ENCODE measurements at places on chromosomes 2 and 18.
A peak's percentile ranks its signal among the peaks of the same experiment; 100 is the strongest.

GRCh38 chr2:119377993-119378345 is 11.2 kb downstream of the DBI start:
- H3K4me3 ChIP-seq: no peak overlapping the region
- H3K36me3 ChIP-seq: peaks cover 8% of the 10 kb centered on the region
- peaks cover 2% of the 10 kb centered on the region for H3K4me1 ChIP-seq
- DNase-seq: no peak
- no peak overlapping the region for H3K27ac ChIP-seq
- no peaks in the 10 kb centered on the region for H3K27me3 ChIP-seq

- H3K27ac ChIP-seq: peak overlapping the region; percentile 100
- H3K27me3 ChIP-seq: no peaks in the 10 kb centered on the region
- H3K4me1 ChIP-seq: peaks cover 11% of the 10 kb centered on the region
- H3K4me3 ChIP-seq: peak overlapping the region; percentile 99
- no peak for DNase-seq
These were observed 2.1 kb downstream of the ATL2 start for GRCh38 chr2:38374984-38375383.

GRCh38 chr18:2222270-2223185 is 348.8 kb downstream of the METTL4 start:
- no peak for DNase-seq
- no peaks in the 10 kb centered on the region for H3K36me3 ChIP-seq
- H3K4me1 ChIP-seq: no peaks in the 10 kb centered on the region
- no peak overlapping the region for H3K4me3 ChIP-seq
- no peak overlapping the region for H3K27ac ChIP-seq

DNA sequence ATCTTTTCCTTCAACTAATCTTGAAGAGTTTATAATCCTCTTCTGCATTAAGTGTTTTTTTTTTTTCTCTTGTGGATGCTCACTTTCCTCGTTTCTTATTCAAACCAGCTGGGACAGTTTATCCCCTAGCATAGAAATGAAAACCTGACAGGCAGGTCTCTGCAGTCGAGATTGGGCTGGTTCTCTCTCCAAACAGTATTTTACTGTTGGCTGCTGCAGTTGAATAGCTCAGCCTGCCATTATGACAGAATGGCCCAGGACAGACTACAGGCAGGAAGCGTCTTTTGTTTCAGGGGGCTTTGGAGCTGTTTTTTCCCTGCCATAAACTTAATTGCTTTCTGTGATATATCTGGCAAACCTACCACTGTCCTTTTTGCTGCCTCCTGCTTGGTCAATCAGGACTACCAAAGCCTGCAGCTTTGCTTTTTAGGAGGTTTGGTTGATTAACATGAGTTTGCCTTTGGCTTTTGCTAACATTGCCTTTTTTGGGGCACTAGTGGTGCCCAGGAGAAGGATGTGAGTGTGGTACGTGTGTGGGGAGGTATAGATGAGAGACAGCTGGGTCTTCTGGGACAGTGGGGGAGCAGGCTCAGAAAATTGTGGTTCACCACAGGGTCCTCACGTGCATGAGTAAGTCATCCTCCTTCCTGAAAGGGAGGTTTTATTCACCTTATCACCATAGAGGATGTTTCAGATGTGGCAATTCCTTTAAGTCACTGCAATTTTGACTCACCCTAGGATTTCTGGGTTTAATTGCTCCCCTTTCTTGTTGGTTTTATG is 128.7 kb downstream of the LYPD6B start:
- H3K27ac ChIP-seq: peak overlapping the region; percentile 58
- H3K4me1 ChIP-seq: peaks cover 67% of the 10 kb centered on the region
- H3K27me3 ChIP-seq: no peaks in the 10 kb centered on the region
- no peaks in the 10 kb centered on the region for H3K36me3 ChIP-seq

GRCh38 chr2:129620411-129620810 is 359.1 kb upstream of the RAB6C start:
- no peaks in the 10 kb centered on the region for H3K27me3 ChIP-seq
- no peak overlapping the region for H3K27ac ChIP-seq
- no peaks in the 10 kb centered on the region for H3K4me1 ChIP-seq

DNA sequence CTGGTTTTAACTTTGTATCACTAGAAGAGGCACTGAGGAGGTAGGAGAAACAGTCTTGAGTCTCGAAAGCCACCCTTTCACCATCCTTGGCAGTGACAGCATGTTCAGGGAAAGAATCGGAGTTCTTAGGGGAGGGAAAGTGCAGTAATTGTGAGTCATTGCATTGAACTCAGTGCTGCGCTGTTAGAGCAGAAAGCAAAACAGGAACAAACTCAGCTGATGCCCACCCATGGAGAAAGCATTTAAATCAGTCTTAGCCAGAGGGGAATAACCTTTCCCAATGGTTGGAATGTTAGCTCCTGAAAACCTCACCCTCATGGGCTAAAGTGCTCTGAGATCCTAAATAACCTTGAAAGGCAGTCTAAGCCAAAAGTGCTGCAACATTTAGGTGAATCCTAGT is 845.6 kb upstream of the CNTNAP5 start:
- no peak overlapping the region for H3K27ac ChIP-seq
- H3K4me1 ChIP-seq: no peaks in the 10 kb centered on the region
- no peak for DNase-seq
- no peaks in the 10 kb centered on the region for H3K36me3 ChIP-seq
- no peaks in the 10 kb centered on the region for H3K27me3 ChIP-seq

DNA sequence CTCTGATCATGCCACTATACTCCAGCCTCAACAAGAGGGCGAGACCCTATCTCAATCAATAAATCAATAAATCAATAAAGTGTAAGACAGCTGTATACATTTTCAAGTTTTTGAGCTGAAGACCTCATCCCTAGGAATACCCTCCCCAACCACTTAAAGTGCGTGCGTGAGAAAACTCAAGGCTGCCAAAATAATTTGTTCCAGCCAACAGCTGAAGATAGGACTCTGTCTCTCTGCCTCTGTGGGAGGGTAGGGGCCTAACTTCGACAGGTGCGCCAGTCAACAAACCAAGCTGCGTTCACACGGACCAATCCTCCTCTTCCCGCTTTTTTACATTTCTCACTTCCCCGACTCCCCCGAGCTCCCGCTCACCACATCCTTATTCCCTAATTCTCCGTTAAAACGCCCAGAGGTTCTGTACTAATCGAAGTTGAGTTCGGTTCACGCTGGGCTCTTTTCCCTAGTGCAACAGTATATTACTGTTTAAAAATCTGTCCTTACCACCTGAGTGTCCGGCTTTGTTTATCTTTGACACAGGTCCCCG is 618 bp downstream of the POLR2D start:
- peak overlapping the region; percentile 88 for H3K4me3 ChIP-seq
- H3K27me3 ChIP-seq: no peaks in the 10 kb centered on the region
- H3K27ac ChIP-seq: peak overlapping the region; percentile 85

DNA sequence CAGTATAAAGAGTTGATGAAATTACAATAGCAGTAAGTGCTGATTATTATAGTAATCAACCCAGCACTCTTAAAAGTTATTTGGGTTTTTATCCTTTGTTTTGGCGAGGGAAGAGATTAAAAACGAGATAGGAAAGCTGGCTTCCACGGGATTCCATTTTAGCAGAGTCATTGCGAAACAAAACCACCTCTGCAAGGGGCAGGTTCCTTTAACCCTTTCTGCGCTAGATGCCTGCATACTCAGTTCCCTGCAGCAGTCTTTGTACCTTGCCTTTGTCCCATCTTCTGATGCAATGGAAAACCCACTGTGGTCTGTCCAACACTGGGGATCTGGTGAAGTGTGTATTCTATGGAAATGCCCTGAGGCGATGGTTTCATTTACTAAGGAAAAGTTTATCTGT is 2.7 kb downstream of the YPEL5 start:
- H3K27me3 ChIP-seq: no peaks in the 10 kb centered on the region
- peak overlapping the region; percentile 20 for H3K27ac ChIP-seq
- no peak for DNase-seq
- no peak overlapping the region for H3K4me3 ChIP-seq
- peaks cover 58% of the 10 kb centered on the region for H3K4me1 ChIP-seq
- H3K36me3 ChIP-seq: no peaks in the 10 kb centered on the region

DNA sequence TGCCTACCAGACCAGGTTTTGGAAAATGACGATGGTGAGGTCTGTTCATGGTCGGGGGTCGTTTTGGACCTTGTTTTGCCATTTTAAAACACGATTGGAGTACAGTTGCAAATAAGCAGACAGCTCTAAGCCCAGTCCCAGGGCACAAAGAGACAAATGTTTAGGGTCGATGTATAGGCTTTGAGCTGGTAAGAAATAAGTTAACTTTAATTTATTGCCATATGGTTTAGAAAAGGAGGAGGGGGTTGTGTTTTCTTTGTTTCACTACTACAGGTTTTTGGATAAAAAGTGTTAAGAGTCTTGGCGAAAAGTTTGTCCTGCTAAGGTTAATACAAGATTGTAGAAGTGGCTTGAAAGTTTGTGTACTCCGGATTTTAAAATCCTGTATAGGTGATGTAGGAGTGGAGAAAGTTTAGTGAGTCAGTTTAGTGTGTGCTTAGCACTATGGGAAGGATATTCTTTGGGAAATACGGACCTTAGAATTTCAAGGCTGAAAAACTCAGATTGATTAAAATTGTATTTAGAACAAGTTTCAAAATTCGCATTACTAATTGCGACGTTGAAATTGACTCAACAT is 1.3 kb downstream of the KCMF1 start:
- H3K27ac ChIP-seq: peak overlapping the region; percentile 100
- peaks cover 72% of the 10 kb centered on the region for H3K4me1 ChIP-seq
- peak overlapping the region; percentile 96 for H3K4me3 ChIP-seq

DNA sequence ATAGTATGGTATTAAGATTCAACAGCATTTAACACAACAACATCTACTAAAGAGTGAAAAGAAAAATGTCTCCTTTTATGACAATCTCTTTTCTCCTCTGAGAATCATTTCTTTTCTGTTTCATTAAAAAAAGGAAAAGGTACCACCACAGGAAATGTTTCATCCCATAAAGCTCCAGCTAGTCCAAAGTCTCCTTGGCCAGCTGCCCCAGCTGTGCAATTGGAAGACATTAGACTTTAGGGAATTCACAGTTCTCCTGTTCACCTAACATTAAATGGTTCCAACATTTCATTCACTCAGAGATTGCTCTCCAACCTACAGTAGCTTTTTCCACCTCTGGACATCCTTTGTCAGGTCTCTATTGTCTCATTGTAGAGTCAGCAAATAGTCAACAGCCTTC is 78.7 kb upstream of the YPEL5 start:
- no peaks in the 10 kb centered on the region for H3K4me1 ChIP-seq
- no peaks in the 10 kb centered on the region for H3K27me3 ChIP-seq
- no peak for DNase-seq
- no peaks in the 10 kb centered on the region for H3K36me3 ChIP-seq
- no peak overlapping the region for H3K4me3 ChIP-seq

GRCh38 chr2:156331572-156332283 is 793 bp downstream of the NR4A2 start:
- no peaks in the 10 kb centered on the region for H3K36me3 ChIP-seq
- H3K27ac ChIP-seq: peak overlapping the region; percentile 99
- H3K4me3 ChIP-seq: peak overlapping the region; percentile 81
- H3K27me3 ChIP-seq: peaks cover 13% of the 10 kb centered on the region
- H3K4me1 ChIP-seq: peaks cover 28% of the 10 kb centered on the region

DNA sequence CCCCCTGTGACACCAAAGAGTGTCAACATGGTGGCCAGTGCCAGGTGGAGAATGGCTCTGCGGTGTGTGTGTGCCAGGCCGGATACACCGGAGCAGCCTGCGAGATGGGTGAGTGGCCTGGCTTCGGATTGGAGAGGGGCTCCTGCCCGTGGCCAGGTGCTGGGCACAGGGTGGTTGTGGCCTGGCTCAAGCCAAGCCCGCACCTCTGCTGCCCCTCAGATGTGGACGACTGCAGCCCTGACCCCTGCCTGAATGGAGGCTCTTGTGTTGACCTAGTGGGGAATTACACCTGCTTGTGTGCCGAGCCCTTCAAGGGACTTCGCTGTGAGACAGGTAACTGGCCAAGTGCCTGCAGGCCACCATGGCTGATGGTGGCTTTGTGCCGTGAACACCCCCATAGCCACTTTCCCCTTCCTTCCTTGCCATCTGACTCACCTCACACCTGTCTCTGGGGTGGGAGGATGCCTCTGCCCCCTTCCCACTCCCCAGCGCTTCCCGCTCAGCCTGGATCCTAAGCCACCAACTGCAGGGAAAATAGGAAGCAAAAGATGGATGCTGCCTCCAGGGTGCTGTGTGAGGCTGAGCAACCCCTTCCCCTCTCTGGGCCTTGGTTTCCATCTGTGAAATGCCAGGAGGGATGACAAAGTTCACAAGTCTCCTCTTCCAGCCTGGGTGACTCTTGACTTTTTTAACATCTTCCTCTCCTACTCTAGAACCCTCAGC is 41.8 kb downstream of the SNED1 start:
- no peak overlapping the region for H3K4me3 ChIP-seq
- H3K4me1 ChIP-seq: peaks cover 43% of the 10 kb centered on the region
- no peak overlapping the region for H3K27ac ChIP-seq
- H3K36me3 ChIP-seq: no peaks in the 10 kb centered on the region

- no peak for DNase-seq
- no peak overlapping the region for H3K4me3 ChIP-seq
- no peaks in the 10 kb centered on the region for H3K36me3 ChIP-seq
- H3K27ac ChIP-seq: no peak overlapping the region
- no peaks in the 10 kb centered on the region for H3K27me3 ChIP-seq
These were observed 20.7 kb upstream of the CCNT2 start for GRCh38 chr2:134897932-134898331.

GRCh38 chr18:72692086-72692485 is 147.9 kb upstream of the CBLN2 start:
- DNase-seq: no peak
- H3K36me3 ChIP-seq: no peaks in the 10 kb centered on the region
- H3K27me3 ChIP-seq: no peaks in the 10 kb centered on the region
- peaks cover 11% of the 10 kb centered on the region for H3K4me1 ChIP-seq

GRCh38 chr2:59926731-59927130 is 626.7 kb downstream of the BCL11A start:
- H3K27ac ChIP-seq: no peak overlapping the region
- H3K27me3 ChIP-seq: peaks cover 30% of the 10 kb centered on the region
- no peak overlapping the region for H3K4me3 ChIP-seq
- no peaks in the 10 kb centered on the region for H3K36me3 ChIP-seq
- H3K4me1 ChIP-seq: no peaks in the 10 kb centered on the region

DNA sequence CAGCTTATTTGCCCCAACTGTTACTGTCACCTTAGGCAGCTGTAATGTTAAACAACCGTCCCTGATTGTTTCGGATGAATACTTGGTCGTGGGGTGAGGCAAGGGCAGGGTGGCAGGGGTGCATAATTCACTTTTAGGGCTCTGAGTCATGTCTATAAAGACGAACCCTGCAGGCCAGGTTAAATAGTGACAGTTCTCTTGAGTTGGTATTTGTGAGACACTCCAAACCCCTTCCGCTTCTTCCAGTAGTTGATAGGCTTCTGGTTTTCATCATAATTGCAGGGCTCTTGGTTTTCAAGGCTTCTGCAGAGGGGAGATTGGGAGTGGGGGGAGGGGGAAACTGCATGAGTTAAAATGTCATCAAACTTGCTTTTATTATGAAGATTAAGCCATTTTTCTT is 97.2 kb upstream of the TSPYL6 start:
- H3K36me3 ChIP-seq: no peaks in the 10 kb centered on the region
- no peaks in the 10 kb centered on the region for H3K4me1 ChIP-seq
- DNase-seq: no peak
- no peak overlapping the region for H3K27ac ChIP-seq
- H3K4me3 ChIP-seq: no peak overlapping the region
